ENCODE measurements at places on chromosomes 3 and 15.

- DNase-seq, result no peak
These were observed 111.1 kb upstream of the HACD2 start for GRCh38 chr3:123695731-123696640.

DNA sequence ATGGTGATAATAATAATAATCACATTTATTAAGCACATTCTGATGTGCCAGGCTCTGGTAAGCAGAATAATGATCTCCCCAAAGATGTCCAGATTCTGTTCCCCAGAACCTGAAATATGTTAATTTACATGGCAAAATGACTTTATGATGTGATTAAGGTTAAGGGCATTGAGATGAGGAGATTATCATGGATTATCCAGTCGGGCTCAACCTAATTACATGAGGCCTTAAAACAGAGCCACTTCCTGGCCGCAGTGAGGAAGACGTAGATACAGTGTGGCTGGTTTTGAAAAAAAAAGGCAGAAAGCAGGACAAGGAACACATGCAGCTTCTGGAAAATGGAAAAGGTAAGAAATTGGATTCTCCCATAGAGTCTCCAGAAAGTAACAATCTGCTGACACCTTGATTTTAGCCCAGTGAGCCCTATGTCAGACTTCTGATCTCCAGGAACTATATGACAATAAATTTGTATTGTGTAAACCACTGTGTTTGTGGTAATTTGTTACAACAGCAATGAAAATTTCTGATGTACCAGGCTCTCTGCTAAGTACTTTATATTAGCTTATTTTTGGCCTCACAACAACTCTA, 126.7 kb downstream of the ALCAM start:
- no peak for DNase-seq

GRCh38 chr15:85763673-85764633, 30.8 kb downstream of the KLHL25 start:
- no peak for DNase-seq

DNA sequence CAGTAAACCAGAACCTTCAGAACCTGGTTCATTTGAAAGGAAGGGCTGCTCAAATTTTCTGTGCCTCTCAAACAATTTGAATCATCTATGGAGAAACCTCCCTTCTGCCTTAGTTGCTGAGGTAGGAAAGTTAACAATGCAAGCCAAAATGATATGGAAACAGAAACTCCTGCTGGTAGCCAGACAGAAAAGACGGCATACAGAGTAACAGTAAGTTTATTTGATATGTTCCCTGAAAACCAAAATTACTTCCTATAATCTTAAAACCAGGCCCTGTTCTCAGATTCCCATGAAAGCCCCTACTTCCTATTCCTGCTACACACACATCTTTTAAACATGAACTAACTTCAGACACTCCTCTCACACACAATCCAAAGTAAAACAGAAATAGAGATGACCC, 86.2 kb downstream of the TBC1D5 start:
- DNase-seq, result no peak

DNA sequence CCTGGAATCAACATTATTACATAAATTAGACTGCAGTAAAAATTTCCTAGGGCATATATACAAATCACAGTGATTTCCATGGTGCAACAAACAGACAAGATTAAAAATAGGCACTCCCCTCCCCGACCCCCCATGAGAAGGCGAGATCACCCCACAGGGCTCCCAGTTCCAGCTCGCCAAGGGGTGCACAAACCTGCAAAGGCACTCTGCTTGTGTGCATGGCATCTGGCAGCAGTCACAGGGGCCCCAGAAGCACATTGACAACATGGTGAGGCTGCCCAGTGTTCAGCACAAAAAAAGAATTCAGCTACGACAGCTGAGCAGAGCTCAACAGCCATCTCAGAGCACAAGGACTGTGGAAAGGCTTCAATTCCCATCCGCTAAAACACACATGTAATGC, 19.2 kb upstream of the CERS3 start:
- DNase-seq, result no peak

- no peak for DNase-seq
These were observed 10.1 kb upstream of the FOXB1 start for GRCh38 chr15:59993950-59994401.

GRCh38 chr3:58880182-58880581, 169.6 kb downstream of the CFAP20DC start:
- DNase-seq, result no peak

DNA sequence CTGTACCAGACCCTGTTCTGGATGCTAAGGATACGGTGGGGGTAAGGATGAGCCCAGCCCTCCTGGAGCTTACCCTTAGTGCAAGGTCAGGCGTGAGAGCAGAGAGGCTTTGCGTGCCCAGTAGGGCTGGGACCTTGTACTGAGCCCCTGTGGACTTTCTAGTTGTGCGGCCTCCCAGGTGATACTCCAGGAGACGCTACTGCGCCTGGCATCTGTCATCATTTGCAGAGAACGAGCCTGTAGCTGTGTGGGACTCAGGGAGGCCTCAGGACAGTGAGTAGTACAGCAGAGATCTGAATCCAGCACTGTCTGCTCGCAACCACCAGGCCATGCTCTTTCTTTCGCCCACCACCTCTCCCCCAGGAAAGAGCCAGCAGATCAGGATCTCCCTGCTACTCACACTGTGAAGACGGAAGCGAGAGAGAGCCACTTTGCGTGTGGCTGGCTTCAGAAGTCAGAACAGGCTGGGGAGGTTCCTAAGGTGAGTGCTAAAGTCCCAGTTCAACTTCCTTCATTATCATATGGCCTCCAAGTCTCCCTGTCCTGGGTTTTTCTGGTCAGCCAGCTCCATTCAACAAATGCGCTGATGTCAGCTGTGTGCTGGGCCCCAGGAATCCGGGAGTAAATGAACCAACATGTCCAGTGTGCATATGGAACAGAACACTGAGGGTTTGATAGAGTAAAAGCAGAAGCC, 38.2 kb upstream of the ITGA11 start:
- DNase-seq, result no peak
